ENCODE measurements at places on chromosomes 5 and 9.
A peak's percentile ranks its signal among the peaks of the same experiment; 100 is the strongest.

DNA sequence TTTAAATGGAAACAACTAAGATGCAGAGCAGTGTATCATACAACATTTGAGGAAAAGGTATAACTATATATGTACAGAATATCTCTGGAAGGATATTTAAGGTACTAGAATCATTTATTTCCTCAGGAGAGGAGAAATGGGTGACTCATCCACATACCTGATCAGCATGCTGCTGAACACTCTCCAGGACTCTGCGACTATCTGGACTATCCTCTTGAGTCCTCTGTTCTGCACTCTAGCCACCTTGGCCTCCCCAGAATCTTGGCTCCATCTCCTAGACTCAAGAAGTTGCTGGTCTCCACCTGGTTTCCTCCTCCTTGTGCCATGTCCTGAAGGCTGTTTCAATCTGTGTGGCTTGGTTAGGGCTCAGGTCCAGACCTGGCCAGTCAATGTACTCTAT, 8.8 kb upstream of the PRDM6 start:
- DNase-seq = no peak

GRCh38 chr9:16870596-16871335, at the start of gene BNC2:
BNC2 (minus strand) TSS chr9:16870670; CDS start chr9:16870648, 22 bp downstream.
- DNase-seq = no peak

- DNase-seq = peak; percentile 23
These were observed at the start of gene FRMPD1 for GRCh38 chr9:37650873-37651768. FRMPD1 (plus strand) TSS chr9:37650954; CDS start chr9:37692642, 41,688 bp downstream.

DNA sequence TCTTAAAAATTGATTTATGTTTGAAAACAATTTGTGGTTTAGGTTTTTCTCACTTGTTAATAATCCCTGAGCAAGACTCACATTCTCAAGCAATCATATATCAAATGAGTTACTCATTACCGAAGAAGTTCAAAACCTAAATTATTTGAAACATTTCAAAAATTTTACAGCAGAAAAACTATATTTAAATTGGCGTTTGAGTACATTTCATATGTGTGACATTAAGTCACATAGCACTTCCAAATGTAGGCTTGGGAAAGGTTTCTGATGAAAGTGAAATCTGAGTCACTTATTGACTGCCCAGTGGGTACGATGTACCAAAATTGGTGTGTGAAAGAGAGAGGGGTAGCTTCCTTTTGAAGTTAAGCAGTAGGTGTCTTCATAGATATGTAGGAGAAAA, 411.4 kb upstream of the SGCD start:
- DNase-seq = no peak

- DNase-seq = no peak
These were observed 196.3 kb upstream of the DAPK1 start for GRCh38 chr9:87301371-87301770.

DNA sequence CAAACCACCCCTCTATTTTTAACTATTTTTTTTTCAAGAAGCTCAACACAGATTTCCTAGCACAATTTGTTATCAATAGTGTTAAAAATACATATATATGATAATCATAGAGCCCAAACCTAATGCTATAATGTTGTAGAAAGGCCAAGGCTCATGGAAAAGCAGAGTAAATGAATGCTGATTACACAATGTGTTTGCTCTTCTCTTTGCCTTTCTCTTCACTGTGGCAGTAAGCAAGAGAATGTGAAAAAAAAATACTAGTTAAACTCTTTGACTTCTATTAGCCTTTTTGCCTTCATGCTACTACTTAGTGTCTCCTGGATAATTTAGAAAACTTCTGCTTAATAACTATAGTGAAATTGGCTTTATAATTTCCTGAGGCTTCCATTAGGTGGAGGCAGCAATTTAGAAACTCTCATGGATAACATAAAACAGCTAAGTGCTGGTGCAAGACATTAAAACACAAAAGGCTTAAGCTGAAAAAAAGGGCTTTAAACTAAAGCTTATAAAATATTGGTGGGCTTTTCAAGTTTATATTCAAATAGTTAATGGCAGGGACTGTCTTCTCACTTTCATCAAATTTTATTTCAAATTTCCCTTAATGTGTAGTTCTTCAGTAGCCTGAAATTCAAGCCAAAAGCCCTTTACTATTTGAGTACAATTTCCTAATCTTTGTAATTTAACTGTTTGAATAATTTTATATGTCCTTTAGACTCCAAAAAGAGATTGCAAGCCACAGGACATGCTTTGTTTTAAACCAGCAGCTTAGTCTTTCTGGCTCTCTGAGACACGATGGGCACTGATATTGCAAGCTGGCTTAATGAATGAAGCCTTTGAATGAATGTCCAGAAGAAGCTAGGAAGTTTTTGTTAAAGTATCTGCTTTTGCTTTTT, 2031.8 kb upstream of the CDH6 start:
- no peak for DNase-seq

DNA sequence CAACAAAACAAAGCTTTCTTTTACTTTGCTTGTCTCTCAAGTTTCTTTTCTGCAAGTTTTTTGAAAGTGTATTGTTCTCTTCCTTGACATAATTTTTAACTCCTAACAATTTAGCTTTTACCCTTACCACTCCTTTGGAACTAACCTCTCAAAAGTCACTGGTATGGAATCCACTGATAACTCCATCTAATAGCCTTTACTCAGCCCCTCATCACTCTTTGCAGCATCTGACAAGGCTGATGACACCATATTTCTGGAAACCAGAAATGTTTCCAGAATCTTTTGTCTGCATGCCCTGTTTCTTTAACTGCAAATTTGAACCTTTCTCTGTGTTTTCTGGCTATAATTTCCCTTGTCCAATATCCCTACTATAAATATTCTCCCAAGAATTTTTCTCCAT, 46.5 kb downstream of the ZNF474 start:
- DNase-seq = no peak

GRCh38 chr5:42057254-42057690, 132.2 kb downstream of the FBXO4 start:
- no peak for DNase-seq

- no peak for DNase-seq
These were observed 6.1 kb downstream of the IRX4 start for GRCh38 chr5:1876660-1877064.

GRCh38 chr9:91033797-91034196, 232.2 kb downstream of the SYK start:
- no peak for DNase-seq

DNA sequence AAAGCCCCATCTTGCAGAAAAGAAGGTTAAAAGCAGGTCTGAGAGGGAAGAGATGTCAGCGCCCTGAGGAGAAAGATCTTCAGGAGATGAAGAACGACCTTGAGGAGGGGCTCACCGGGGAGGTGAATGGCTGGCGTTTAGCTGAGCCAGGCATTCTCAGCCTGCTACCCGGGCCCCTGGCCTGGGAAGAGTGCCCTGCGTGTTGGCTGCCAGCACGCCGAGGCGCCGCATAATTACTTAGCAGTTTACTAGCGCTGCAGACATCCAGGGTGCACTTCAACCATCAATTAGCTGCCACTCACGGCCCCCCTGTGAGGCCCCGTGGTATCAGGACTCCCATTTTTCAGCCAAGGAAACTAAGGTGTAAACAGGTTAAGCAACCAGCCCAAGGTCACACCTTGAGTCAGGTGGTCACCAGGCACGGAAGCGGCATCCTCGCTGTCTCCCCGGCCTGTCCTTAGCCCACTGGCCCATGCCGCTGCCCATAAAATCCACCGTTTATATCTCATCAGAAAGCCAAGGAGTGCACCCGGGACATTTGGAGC, 551.9 kb downstream of the BNC2 start:
- peak; percentile 27 for DNase-seq

GRCh38 chr9:135641745-135642144, 2.4 kb upstream of the GLT6D1 start:
- no peak for DNase-seq

DNA sequence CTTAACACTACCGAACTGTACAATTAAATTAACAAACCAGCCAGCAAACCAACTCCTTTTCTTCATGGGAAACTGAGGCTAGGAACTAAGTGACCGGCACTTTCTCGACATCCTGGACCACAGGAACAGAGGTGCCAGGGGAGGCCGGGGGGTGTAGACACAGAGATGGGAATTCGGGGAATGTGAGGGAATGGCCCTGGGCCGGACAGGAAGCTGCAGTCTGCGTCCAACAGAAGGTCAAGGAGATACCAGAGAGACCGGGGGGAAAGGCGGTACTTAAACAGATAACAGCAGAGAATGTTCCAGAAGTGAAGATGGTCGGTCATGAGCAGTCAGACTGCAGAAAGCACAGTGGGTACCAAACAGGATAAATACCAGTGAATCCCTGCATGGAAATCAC, 40.3 kb downstream of the DBH start:
- no peak for DNase-seq

GRCh38 chr5:72402959-72403628, 82.9 kb downstream of the PTCD2 start:
- no peak for DNase-seq

DNA sequence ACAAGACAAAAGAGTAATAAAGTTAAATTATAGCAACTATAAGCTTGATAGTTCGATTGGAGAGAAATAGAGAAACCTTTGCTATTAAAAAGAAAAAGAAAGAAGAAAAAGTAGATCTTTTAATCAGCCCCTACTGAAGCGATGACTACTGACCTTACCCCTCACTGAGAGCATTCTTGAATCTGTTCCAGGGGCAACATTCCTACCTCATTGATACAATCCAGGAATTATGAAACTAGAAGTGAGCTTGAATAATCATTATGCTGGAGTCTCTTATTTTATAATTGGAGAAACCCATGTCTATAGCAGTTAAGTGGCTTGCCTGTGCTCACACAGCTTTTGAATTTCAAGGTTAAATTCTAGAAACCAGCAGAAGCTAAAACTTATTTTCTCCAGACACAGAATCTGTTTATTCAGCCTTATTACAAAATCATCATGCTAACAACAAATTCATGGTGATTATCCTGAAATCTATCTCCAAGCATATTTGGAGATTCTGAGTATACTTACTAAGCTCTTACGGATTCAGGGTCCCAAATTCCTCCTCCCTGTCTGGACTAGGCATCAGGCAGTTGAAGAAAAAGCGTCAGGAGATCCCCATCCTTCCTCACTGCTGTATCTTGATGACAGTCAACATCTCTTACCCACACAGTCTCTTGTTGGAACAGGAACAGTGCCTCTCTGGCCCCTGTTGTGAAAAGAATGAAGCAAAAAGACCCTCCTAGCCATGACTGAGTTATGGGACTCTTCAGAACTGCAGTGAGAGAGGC, 547.6 kb upstream of the WWC1 start:
- DNase-seq = no peak

DNA sequence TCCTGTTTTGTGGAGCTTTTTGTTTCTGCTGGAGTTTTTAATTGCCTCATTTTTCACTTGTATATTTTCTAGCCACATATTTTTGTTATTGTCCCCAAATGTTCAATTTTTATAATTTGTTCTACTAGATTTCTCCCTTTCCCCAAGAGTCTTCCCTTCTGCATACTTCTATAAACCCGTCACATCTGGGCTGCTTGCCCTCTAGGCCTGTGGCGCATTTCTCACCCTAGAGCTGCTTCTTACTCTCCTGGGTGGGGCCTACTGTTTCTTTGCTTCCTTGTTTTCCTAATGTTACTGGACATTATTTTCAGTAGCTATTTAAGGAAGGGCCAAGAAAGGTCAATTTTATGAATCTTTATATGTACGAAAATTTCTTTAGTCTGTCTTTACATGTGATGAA, 51.5 kb downstream of the NXNL2 start:
- DNase-seq = no peak

DNA sequence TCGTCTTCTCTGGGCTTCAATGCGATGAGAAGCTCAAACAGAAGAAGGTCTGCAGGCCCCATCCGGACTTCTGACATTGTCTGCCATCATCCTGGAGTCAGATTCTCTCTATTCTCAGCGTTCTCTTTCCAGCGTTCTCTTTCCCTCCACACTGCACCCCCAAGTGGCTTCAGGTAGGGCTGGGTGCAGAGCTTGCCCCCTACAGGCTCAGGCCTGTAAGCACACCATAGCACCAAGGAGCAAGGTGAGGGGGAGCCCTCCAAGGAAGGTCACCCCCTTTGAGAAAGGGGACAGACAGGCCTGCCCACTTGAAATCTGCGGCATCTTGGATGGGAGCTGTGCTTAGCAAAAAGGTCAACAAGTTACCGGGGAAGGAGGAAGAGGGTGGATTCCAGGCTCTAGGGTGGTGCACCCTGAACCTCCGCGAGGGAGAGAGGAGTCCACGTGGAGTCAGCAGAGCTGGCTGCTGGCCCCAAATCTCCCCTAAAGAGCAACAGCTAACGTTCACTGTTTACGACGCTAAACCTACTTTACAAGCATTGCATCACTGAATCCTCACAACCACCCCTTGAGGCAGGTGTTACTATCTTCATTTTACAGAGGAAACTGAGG, 27.5 kb downstream of the GPX3 start:
- DNase-seq = no peak

GRCh38 chr9:2013743-2014475, 1.2 kb upstream of the SMARCA2 start:
- DNase-seq = peak; percentile 21

- DNase-seq = no peak
These were observed 1.2 kb downstream of the ANKRD33B start for GRCh38 chr5:10564838-10565784.

- DNase-seq = no peak
These were observed 4.2 kb downstream of the C1QTNF3 start for GRCh38 chr5:34038838-34039237.

DNA sequence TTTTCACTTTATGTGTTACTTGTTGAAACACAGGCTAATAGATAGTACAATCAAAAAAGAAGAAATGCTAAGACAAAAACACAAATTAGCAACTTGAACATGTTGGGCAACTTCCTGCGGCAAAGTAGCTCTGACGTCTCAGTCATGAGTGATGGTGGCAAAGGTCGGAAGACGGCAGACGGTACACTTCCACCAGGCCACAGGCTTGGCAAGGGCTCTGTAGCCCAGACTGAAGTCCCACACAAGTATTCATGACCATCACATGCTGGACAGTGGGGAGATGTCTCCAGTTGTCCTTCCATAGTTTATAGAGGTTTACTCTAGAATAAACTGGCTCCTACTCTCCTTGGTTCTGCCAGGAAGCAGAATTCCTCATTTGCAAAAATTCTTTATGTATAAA, 831.3 kb downstream of the MTRR start:
- no peak for DNase-seq

DNA sequence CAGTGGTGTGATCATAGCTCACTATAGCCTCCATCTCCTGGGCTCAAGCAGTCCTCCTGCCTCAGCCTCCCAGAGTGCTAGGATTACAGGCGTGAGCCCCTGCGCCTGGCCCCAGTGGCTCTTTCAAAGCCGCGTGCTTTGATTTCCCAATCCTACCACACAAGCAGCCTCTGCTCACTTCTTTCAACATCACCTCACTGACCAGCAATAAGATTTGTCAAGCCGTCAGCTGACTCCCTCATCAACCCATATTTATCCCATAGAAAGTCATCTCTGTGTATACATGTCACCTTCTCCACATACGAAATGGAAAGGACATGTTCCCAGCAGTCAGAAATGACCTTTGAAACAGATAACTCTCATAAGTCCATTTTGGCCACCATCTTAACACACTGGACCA, 26.0 kb downstream of the SLC31A2 start:
- DNase-seq = no peak

DNA sequence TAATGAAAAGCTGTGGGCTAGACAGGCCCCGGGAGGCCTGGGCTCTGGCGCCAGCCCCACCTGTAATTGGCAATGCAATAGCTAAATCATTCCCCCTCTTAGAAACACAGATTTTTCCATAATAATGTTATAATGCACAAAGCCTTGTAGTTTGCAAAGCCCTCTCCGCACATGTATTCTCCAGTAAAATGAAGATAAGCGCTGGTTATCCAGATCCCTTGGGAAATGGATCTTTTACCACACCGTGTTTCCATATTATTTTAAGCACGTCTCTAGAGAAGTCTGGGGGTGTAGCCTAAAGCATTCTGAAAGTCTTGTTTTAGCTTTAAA, 1.1 kb upstream of the APBA1 start:
- no peak for DNase-seq
